Esophagus squamous epithelium (tissue), 5 donors: ENCODE measurements at places on chromosomes 6 and 20.

DNA sequence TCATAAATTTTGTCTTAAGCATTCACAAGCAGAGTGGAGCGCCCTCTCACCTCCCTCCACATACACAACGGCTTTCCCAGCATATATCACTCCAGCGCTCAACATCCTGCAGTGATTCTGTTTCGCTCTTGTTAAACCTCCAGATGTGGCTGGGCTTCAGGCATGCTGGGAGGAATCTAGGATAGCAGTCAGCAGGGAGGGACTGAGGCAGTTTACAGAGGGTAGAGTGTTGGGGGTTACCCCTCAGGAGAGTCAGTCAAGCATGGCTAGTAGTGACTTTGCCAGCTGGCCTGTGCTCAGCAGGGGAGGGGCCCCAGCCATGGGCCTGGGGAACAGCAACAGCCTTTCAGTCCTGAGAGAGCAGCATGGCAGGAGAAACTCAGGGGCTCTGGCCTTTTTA is 161.4 kb upstream of the FLRT3 start:
- DNase-seq, result no peak

DNA sequence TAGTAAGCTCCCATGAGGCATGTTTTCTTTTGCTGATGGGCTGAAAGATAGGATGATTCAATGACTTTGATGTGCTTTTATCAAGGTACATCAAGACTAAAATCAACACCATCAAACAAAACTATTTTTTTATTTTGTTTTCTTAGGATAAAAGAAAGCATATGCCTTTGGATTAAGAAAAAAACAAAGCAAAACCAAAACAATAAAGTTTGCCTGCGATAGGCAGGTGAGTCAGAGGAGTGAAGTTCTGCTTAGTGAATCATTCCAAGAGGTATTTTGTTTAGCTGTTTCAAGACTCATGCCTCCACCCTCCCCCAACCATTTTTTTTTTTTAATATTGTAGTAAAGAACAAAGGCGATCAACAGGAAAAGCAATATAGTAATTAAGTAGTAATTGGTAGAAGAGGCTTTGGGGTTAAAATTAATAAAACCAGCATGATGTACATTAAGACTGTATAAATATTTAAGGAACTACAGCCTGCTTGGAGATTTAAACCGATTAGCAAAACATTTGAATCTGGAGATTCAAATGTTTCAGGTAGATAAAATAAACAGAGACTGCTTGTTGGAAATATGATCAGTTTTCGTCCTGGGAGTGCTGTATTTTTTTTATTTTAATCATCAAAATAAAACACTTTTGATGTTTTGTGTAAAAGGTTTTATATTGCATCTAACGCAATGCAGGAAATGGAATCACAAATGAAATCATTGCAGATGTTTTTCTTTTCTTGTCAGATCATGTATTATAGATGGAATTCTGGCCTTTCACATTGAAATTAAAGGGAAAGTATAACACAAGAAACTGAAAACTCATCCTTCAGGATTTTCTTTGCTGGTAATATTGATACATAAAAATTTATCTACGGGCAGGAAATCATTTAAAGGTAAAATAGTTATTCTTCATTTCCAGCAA is 482.3 kb upstream of the MANEA start:
- DNase-seq, result no peak

DNA sequence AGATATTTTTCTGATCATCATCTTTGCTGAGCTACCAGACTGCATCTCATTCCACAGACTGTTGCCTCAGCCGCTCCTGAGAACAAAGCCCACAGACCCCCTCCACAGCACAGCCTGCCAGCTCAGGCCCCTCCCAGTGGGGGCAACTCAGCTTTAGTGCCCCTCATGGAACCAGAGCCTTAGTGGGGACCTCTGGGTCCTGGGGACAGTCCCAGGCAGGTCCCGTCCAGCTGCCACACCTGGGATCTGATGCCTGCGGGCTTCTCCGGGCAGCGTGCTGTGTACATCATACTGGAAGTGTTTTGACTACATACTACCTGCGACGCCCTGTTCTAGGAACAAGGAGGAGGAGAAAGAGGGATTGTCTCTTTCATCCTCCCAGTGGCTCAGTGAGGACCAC is 38.3 kb upstream of the QKI start:
- no peak for DNase-seq

GRCh38 chr6:124741341-124741740 is 220.9 kb upstream of the RNF217 start:
- no peak for DNase-seq

DNA sequence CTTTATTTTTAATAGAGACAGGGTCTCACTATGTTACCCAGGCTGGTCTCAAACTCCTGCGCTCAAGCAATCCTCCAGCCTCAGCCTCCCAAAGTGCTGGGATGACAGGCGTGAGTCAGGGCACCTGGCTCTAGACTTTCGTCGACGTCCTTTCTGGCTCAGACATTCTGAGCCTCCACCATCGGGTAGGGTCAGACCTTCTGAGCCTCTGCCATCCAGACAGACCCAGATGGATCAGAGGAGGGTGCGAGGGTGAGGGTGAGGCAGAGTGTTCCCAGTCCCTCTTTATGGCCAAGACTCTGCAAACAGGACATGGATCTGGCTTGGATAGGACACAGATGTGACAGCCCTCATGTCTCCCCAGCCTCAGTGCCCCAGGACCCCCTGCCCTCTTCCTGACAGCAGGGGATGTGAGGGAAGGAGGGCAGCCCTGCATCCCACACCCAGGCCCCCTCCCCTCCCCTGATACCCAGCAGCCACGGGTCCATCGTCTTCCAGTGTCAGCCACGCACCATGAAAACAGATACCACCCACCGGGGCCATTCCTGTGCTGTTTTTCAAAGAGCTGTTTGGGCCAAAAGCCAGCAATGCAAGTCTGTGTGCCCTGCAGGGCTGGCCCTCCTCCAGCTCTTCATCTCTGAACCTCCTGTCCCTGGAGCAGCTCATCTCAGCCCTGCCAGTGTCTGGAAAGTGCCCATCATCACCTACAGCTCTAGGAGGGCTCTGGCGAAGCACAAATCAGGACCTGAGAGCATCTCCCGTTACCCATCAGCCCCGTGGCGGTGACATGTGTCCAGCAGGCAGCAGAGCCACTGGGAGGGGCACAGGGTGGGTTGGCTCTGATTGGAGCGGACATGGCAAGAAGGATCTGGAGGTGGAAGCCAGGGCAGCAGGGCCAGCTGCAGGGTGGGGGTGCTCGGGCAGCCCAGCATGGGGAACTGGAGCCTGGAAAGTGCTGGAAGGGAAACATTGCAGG is 208.4 kb downstream of the PREX1 start:
- no peak for DNase-seq

- DNase-seq, result no peak
These were observed 5.3 kb upstream of the SERPINB6 start for GRCh38 chr6:2976571-2977085.

DNA sequence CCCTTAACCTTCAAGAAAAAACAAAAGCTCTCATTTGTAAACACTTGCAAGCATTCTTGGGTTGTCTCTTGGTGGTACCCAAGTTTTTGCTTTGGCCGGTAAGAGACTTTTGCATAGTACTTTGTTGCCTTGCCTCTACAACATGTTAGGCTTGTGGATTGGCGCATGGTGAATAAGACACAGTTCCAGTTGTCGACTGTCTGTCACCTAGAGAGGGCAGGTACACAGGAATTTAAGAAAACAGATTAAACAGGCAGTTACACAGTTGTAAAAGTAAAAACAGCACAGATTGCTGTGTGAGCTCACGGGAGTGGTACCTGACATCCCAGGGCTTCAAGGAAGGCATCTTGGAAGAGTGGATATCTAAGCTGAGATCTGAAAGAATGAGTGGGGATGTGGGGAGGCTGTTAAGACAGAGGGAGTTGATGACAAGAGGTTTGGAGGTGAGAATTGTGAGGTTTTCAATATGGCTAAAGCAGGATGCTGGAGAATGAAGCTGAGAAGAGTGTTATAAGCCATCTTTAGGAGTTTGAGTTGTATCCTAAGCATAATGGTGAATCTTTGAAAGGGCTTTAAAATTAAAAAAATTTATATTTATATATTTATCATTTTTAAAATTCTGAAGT is 19.2 kb downstream of the UTRN start:
- no peak for DNase-seq

GRCh38 chr6:140180306-140180705 is 805.9 kb upstream of the CITED2 start:
- DNase-seq, result no peak

- DNase-seq, result no peak
These were observed 17.7 kb downstream of the DHX35 start for GRCh38 chr20:38979842-38980241.

GRCh38 chr6:108277295-108277694 is 16.5 kb upstream of the SNX3 start:
- DNase-seq, result no peak

DNA sequence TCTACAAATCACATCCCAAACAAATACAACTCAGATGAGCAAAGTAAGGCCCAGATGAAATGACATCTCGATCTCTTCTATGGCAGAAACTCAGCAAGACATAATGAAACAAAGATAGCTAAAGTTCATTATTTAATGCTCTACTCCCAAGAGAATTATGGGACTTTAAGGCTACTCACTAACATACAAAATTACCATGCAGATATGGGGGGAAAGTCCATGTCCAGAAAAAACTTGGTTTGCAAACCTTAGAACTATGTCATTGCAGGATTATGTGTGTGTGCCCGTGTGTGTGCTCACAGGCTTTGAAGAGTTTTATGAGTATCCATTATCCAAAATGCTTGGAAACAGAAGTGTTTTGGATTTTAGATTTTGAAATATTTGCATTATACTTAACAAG is 34.0 kb downstream of the AKIRIN2 start:
- no peak for DNase-seq

GRCh38 chr6:106281088-106281487 is 44.5 kb downstream of the ATG5 start:
- no peak for DNase-seq

DNA sequence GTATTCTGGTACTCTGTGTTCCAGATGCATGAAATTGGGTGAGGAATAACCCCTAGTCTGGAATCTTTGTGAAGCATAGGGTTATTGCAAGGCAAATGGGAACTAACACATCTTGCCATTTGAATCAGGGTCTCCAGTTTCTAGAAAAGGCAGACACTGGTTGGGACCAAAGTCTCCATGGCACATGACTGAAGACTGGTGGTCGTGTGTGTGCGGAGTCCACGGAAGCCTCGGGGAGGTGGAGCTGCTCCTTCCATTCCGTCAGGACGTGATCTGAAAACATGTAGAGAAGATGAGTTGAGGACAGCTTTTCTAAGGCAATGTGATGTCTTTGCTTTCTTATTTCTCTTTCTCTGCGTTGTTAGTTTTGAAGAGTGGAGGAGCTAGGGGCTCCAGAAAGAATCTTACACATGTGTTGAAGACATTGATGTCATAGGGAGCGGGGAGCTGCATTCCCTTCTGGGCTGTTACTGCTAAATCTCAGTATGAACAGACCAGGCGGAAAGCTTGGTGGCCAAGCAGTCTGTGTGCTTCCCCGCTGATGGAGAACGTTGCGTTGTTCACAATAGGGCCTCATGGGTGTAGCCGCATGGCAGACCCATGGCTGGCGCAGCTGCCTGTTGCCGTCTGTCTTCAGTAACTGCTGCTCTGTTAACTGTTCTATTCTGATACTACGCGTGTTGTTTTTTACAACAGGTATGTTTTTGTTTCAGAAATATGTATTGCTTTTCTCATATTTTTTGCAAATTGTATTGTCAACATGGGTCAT is 4.8 kb upstream of the SLC17A9 start:
- no peak for DNase-seq

DNA sequence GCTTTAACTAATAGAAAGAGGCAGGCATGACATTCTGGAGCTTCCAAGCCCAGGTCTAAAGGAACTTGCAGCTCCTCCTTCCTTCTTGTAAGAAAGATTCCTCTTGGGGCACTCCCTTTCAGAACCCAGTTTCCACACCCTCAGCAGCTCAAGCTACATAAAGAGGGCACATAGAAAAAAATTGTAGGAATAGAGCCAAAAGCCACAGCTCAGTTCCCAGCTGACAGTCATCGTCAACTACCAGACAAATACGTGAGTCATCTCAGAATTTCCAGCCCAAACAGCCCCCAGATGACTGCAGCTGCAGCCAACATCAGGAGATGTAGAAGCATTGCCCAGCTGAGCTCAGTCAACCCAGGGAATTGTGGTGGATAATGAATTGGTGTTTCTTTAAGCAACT is 349.8 kb upstream of the ARID1B start:
- no peak for DNase-seq

DNA sequence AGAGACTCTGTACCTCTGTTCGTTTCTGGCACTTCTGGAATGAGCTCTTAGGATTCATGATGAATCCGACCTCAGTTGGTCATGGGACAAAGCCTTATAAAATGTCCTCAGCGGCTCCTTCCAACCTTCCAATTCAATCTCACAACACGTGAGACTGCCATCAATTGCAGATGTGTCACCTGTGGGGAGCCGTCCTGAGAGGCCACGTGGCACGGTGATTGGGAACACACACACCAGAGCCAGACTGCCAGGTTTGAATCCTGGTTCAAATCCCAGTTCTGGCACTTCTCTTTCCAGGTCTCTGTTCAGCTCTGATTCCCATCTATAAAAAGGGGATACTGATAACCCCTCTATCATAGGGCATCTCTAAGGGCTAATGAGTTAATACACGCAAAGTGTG is 124.5 kb downstream of the ANKRD60 start:
- DNase-seq, result no peak

DNA sequence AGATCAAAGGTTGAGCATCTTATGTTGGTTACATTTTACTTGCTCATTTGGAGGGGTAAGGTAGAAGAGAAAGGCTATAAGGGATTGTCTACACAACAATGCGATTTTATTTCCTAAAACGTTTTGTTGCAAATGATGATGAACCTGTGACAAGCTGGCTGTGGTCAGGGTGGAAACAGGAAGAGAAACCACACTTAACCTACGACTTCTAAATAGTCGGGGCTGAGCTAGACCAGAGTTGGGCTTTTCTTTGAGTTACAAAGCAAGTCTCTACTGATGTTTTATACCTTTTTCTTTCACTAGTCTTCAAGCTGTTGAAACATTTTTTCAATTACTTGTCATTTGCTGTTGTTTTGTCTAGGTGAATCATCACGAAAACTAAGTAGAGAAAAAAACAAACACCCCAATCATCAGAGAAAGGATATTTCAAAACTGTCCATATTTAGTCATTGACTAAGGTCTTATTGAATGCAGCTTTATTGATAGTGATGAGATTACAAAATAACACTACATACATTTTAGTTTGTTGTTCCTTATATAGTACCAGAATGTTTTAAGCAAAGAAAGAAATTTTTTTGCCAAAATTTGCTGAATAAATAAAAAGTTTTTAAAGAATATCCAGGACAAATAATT is 18.0 kb downstream of the KLHL31 start:
- no peak for DNase-seq

- no peak for DNase-seq
These were observed 129.8 kb upstream of the TIAM2 start for GRCh38 chr6:154865291-154865690.

DNA sequence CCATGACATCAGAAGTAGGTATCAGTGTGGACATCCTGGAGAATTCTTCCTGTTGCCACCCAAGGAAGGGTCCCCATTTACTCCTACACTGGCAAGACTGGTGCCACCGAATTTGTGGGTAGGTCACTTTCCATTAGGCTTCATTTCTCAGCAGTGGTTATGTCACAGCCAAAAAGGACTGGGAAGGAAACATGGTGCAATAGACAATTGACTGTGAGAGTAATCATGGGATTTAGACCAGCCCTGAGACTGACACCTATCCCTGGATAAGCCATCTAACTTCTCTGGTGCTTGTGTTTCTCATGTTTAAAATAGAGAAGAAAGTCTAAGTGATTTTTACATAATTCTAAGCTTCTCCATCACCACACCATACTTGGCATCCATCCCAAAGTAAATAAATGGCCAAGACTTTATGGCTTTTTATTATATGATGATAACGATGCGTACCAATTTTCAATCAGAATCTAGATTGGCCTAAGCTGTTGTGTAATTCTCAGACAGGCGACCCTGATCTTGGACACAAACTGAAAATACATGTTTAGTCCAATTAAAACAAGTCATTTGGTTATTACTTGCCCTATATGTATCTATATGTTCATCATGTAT is 10.2 kb downstream of the SMPDL3A start:
- DNase-seq, result no peak
